ENCODE measurements at places on chromosomes 1 and 21.

DNA sequence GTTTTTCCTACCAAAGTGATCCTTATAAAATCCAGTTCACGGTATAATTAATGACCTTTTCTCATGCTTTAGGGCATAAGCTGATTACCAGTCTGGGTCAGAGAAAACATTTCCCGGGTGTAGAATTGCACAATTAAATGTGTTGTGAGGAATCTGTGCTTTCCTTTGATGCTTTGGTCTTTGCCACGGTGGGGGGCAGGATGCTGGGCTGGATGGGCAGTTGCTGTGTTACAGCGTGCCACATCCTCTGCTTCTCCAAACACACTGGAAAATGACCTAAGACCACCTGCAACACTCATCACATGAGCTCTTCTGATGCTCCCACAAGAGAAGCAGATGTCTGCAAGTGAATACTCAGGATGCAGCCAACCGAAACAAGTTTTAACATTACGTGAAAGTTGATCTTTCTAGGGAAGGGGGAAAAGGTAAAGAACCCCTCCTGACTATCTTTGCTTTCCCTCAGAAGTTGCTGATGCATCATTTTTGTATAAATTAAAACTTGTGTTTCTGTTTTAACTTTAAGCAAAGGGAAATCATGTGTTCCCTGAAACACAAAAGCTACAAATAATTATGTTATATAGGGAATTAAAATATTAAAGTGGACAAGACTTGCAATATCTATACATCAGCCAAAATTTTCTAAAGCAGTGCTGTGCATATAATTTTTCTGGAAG, 515.3 kb upstream of the NR5A2 start:
- DNase-seq: no peak

DNA sequence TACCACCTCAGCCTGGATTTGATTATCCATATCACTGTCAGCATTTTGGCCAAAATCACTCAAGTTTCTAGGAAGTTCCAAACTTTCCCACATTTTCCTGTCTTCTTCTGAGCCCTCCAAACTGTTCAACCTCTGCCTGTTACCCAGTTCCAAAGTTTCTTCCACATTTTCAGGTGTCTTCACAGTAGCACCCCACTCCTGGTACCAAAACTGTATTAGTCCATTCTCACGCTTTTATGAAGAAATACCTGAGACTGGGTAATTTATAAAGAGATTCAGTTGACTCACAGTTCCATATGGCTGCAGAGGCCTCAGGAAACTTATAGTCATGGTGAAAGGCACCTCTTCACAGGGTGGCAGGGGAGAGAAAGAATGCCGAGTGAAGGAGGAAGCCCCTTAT, 39.4 kb downstream of the STXBP3 start:
- DNase-seq: no peak

DNA sequence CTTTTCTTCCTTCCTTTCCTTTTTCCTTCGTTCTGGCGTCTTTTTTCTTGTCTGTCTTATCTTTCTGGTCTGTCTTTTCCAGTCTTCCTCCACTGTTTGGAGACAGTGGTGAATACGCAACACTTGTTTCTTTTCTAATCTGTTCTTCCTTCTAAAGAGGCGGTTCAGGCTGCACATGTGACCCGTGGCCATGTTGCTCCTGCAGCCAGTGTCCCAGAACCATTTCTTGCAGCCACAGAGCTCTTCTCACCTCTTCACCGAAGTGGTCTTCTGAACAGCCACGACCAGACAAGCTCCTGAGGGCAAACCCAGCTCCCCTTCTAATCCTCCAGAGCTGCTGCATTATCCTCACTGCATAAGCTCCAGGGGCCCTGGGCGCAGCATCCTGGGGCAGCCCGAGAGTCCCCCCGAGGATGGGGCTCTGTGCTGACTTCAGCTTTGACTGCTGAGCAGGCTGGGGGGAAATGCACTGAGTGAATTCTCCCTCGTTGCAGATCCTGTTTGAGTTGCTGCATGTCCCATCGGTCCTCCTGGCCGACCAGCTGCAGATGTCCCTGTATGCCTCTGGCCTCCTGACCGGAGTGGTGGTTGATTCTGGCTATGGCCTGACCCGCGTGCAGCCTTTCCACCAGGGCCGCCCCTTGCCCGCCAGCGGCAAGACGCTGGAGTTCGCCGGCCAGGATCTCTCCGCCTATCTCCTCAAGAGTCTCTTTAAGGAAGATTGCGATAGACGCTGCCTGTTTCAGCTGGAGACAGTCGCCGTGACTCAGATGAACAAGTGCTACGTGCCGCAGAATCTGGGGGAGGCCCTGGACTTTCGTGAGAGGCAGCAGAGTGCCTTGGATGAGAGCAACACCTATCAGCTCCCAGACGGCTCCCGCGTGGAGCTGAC, 70.4 kb downstream of the ACTL8 start:
- DNase-seq: no peak

GRCh38 chr1:218759795-218760194, 413.9 kb upstream of the LYPLAL1 start:
- no peak for DNase-seq

- no peak for DNase-seq
These were observed 15.9 kb upstream of the ZBTB21 start for GRCh38 chr21:42026082-42026435.

- no peak for DNase-seq
These were observed 39.6 kb upstream of the ABCG1 start for GRCh38 chr21:42179316-42179715.

- DNase-seq: no peak
These were observed 318 bp downstream of the ALDH4A1 start for GRCh38 chr1:18901952-18902522.

DNA sequence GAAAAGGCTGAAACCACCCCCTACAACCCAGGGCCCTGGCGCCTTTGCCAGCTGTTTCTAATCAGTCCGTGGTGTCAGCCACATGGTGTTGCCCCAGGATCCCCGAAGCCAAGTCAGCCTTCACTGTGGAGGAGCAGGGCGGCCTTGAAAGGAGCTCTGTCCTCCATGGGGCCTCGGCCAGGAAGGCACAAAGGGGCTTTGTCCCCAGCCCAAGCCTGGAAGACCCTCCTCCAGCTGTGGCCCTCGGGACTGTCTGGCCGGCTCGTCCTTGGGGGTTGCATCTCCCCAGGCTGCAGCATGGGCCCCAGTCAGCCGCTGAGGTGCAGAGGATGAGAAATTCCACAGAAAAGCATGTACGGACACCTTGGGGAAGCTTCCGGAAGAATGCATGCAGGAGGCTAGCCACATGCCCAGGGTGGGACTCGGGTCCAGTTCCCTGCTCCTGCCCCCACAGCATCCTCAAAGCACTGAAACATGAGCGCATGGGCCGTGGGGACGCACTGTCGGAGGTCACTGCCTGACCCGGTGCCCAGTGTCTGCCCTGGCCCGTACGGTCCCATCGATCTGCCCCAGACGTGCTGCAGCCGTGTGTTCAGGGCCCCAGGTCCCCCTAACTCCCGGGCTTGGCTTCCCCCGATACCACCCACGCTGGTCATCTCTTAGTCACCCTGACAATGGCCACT, 38.6 kb upstream of the POFUT2 start:
- no peak for DNase-seq

- DNase-seq: no peak
These were observed 70.0 kb downstream of the KCTD3 start for GRCh38 chr1:215637041-215637573.

- no peak for DNase-seq
These were observed 101.9 kb downstream of the PTGER3 start for GRCh38 chr1:70945676-70946075.

DNA sequence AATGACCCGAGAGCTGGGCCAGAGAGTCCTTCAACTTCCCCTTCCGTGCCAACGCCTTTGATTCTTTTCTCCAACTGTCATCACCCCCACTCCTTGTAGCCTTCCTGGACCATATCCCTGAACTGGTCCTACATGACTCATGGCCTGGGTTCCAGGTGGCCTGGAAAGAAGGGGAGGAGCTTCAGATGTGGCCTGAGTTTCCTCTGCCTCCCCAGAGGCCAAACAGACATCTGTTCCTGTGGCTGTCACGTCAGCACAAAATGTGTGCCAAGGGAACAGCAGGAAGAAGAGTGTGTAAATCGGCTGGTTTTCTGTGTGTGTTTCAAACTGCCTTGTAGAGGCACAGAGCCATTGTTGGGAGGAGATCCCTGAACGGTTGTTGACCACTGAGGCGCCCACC, 24.9 kb upstream of the KIRREL1 start:
- no peak for DNase-seq

DNA sequence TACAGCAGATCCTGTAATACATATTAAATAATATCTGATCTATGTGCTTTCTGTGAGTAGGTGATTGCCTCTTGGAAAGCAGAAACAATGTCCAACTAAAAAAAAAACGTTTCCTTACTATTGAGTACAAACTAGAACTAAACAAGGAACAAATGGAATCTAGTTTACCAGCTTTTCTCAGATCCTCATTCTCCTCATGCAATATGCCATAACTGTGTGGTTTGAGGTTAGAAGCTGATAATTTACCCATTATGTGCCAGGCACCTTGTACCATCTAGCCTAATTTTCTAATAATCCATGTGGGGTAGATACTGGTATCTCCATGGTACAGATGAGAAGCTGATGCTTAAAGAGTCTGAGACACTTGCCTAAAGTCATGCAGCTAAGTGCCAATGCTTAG, 154.7 kb downstream of the PTGER3 start:
- no peak for DNase-seq

All from stimulated activated CD4-positive, alpha-beta T cell treated with anti-CD3 and anti-CD28 coated beads, Interleukin-1b, Interleukin-23, amount 100 ng/mL, for 1 hour (primary cell).